Immature natural killer cell (primary cell): ENCODE measurements at places on chromosomes 6 and 20. TPM values are rescaled to one million over a fixed set of nuclear protein-coding genes. Genes with fewer than 3 reads are reported as not detected.

DNA sequence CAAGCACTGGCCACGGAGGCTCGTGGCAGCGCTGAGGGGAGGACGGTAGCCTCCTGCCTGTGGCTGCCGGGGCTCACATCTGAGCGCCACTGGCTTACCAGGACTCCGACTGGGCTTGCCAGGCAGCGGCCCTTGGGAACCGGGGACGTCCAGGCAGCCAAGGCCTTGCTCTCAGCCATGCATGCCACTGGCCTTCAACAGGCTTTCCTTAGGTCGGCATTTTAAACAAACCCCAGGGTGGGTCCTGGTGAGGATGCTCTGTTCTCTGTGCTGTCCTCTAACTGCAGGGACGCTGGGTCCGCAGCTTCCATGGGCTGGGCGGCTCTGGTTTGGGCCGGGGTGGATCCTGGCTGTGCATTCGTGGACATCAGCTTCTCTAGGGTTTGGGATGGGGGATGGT, 59.1 kb upstream of the BHLHE23 start:
- no peaks in the 10 kb centered on the region for H3K36me3 ChIP-seq
- no peaks in the 10 kb centered on the region for H3K4me1 ChIP-seq
- no peak for DNase-seq
- H3K27ac ChIP-seq: no peak overlapping the region

DNA sequence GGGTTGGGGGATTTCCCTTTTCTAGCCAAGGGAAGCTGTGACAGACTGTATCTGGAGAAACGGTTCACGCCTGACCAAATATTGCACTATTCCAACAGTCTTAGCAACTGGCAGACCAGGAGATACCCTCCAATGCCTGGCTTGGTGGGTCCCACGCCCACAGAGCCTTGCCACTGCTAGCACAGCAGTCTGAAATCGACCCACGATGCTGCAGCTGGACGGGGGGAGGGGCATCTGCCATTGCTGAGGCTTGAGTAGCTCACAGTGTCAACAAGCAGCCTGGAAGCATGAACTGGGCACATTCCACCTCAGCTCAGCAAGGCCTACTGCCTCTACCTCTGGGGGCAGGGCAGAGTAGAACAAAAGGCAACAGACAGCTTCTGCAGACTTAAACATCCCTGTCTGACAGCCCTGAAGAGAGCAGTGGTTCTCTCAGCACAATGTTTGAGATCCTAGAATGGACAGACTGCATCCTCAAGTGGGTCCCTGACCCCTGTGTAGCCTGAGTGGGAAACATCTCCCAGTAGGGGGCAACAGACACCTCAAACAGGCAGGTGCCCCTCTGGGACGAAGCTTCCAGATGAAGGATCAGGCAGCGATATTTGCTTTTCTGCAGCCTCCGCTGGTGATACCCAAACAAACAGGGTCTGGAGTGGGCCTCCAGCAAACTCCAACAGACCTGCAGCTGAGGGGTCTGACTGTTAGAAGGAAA, 89.9 kb upstream of the ECI2 start:
- no peak for DNase-seq
- no peak overlapping the region for H3K4me3 ChIP-seq
- H3K27me3 ChIP-seq: peaks cover 2% of the 10 kb centered on the region
- no peak overlapping the region for H3K27ac ChIP-seq

GRCh38 chr6:86723729-86724128, 213.6 kb upstream of the HTR1E start:
- H3K4me1 ChIP-seq: no peaks in the 10 kb centered on the region
- H3K27me3 ChIP-seq: peaks cover 4% of the 10 kb centered on the region
- no peak overlapping the region for H3K27ac ChIP-seq
- H3K36me3 ChIP-seq: no peaks in the 10 kb centered on the region
- H3K4me3 ChIP-seq: no peak overlapping the region
- DNase-seq: no peak

GRCh38 chr6:4185419-4185818, 50.0 kb upstream of the ECI2 start:
- DNase-seq: no peak
- no peaks in the 10 kb centered on the region for H3K4me1 ChIP-seq
- no peak overlapping the region for H3K27ac ChIP-seq
- no peaks in the 10 kb centered on the region for H3K36me3 ChIP-seq
- peaks cover 6% of the 10 kb centered on the region for H3K27me3 ChIP-seq

DNA sequence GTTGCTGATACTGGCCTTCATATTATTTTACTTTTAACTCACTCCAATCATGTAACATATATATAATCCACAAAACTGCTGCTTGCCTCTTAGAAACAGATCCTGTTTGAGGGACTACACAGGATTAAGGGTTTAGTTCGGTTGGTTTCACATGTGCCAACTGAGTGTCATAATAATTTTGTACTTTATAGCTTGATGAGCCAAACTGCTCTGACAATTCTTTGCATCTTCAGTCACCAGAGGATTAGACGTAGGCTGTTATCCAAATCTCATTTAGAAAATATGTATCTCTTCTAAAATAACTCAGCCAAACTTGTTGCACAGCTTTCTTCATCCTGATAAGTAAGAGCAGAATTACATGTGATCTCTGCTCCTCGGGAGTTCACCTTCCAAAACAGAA, 643.6 kb upstream of the PTCHD4 start:
- H3K4me1 ChIP-seq: no peaks in the 10 kb centered on the region
- DNase-seq: no peak
- no peaks in the 10 kb centered on the region for H3K27me3 ChIP-seq
- no peak overlapping the region for H3K4me3 ChIP-seq
- H3K27ac ChIP-seq: no peak overlapping the region

DNA sequence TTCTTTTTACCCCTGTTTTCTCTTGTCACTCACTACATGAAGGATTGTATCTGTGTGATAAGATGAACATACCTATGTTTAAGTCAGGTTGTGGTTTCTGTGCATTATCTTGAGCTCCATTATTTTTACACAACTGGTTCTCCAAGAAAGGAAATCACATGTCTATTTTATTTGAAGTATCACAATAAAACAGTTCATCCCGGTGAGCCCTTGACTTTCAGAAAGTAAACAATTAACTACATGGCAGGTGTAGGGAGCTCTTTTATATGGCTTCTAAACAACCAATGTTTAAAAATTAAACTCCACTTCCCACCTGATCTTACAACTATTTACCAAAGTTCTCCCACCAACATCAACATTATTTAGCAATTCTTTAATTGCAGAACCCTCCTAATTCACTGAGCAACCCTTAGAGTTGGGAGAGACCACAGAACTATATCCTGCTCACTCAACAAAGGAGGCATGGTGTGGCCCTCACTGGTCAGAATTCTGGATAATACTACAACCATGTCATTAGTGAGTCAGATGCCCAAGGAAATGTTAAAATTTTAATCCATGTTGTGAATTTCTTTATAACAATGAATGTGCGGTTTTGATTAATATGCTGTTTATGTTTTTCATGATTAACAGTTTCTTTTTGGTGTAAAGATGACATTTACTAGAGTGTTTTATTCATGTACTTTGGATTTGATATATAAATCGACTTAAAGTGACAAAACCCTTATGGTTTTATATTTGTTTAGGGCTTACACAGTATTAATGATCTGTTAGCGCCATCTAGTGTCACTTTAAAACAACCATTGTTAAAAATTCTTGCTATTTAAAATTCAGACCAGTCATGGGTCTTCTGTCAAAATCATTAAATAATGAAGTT, 50.0 kb upstream of the SCGN start:
- H3K36me3 ChIP-seq: no peaks in the 10 kb centered on the region
- no peaks in the 10 kb centered on the region for H3K4me1 ChIP-seq
- peak; percentile 27 for DNase-seq
- H3K27ac ChIP-seq: no peak overlapping the region
- no peak overlapping the region for H3K4me3 ChIP-seq

- H3K36me3 ChIP-seq: peaks cover 6% of the 10 kb centered on the region
- no peak overlapping the region for H3K4me3 ChIP-seq
- H3K27me3 ChIP-seq: no peaks in the 10 kb centered on the region
- no peak for DNase-seq
These were observed 69.6 kb downstream of the ZNF292 start for GRCh38 chr6:87224971-87225370.

GRCh38 chr6:5378331-5378730, 117.0 kb downstream of the FARS2 start:
- no peak overlapping the region for H3K4me3 ChIP-seq
- H3K36me3 ChIP-seq: peaks cover 3% of the 10 kb centered on the region
- DNase-seq: no peak
- H3K27me3 ChIP-seq: no peaks in the 10 kb centered on the region

GRCh38 chr20:13995841-13996240, 525 bp downstream of the MACROD2 start:
- peak overlapping the region; percentile 1 for H3K27ac ChIP-seq
- H3K36me3 ChIP-seq: no peaks in the 10 kb centered on the region
- H3K4me3 ChIP-seq: peak overlapping the region; percentile 81
- peaks cover 2% of the 10 kb centered on the region for H3K27me3 ChIP-seq

DNA sequence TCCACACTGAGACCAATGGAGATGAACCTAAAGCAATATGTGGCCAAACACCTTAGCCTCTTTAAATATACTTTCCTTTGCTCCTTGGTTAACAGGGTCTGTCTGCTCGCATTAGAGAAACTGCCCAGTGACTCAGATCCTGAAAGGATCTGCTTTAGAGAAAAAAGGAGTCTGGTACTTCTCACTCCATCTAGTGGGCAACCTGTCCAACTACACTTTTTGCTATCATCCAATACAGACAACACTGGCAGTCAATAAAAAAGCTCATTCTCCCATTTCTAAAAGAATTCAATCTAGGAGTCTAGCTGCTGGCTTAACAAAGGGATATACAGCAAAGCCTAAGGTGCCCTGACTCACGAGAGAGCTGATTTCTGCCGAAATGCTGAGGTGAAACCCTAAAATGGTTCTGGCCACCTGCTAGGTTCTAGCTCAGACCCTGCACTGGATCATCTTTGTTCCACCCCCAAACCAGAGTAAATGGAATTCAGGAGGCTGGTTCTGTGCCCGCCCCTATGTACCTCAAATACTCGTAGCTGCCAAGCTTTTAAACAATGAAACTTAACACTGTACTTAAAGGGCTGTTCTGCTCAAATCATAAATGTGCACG, 11.5 kb downstream of the GNL1 start:
- H3K4me1 ChIP-seq: peaks cover 34% of the 10 kb centered on the region
- H3K36me3 ChIP-seq: peaks cover 17% of the 10 kb centered on the region
- peaks cover 3% of the 10 kb centered on the region for H3K27me3 ChIP-seq
- H3K27ac ChIP-seq: peak overlapping the region; percentile 60

- DNase-seq: no peak
- H3K4me3 ChIP-seq: no peak overlapping the region
- no peak overlapping the region for H3K27ac ChIP-seq
- no peaks in the 10 kb centered on the region for H3K4me1 ChIP-seq
- H3K27me3 ChIP-seq: peaks cover 3% of the 10 kb centered on the region
These were observed 47.3 kb downstream of the DAAM2 start for GRCh38 chr6:39839445-39839844.

DNA sequence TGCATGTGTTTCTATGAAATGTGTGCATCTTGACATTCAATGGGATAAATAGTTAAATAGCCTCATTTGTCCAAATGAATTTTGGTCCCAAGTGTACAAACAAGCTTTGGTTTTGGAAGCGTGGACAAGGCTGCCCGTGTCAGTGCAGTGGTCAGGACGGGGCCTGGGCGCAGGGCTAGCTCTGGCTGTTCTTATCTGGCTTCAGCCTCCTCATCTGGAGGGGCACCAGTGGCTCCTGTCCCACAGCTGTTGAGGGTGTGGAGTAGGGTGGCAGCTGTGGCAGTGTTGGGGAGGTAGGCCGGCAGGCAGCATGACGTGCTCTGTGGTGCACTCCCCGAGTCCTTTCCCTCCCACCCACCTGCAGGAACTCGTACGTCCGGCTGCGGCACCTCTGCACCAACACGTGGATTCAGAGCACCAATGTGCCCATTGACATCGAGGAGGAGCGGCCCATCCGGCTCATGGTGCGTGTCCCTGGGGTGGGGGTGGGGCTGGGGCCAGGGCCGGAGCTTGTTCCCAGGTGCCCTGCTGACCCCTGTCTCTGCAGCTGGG, 43.5 kb downstream of the ITPR3 start:
- peaks cover 19% of the 10 kb centered on the region for H3K36me3 ChIP-seq
- H3K4me3 ChIP-seq: no peak overlapping the region
- no peak overlapping the region for H3K27ac ChIP-seq
- H3K4me1 ChIP-seq: no peaks in the 10 kb centered on the region
- DNase-seq: no peak

DNA sequence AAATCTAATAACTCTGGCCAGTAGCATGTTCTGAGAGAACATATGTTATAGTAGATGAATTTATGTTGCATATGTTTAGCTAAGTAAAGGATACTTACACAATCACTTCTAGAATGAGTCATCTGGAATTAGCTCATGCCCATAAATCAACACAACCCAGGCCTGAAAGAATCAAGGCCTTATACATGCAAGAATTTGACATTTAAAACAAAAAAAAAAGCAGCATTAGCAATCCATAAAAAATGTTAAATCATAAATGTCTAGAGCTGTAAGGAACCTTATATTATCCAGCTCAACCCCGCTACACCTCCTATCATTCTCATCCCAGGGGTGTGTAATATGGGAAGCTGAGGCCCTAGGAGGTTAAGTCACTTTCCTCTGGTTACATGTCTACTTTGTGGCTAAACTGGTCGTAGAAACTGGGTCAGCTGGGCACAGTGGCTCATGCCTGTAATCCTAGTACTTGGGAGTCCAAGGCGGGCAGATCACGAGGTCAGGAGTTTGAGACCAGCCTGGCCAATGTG, 105.2 kb upstream of the CARMIL1 start:
- H3K4me1 ChIP-seq: peaks cover 5% of the 10 kb centered on the region
- H3K27me3 ChIP-seq: peaks cover 2% of the 10 kb centered on the region
- no peak for DNase-seq
- H3K27ac ChIP-seq: no peak overlapping the region

DNA sequence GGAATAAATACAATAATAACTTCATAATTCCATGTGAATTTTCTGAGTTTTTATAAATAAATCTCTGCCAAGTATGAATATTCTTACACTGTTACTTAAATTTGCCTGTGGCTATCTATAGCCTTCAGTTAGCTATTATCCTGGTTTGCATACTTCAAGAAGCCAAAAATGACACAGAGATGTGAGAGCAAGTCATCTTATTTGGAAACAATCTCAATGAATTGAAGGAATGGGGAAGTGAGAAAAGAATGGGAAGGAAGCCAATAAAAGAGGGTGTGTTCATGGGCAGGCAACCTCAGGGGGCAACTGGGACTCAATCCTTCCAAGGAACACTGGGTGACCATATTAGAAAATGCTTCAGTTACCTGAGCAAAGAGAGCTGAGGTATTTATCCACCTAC, 9.9 kb downstream of the HAO1 start:
- H3K27me3 ChIP-seq: peaks cover 4% of the 10 kb centered on the region
- H3K4me3 ChIP-seq: no peak overlapping the region
- no peaks in the 10 kb centered on the region for H3K4me1 ChIP-seq
- DNase-seq: no peak
- H3K36me3 ChIP-seq: no peaks in the 10 kb centered on the region

Gene ANKEF1
- 3.6 TPM for polyA plus RNA-seq

Gene GSTA2
- polyA plus RNA-seq: not detected

Gene BPIFA1
- not detected for polyA plus RNA-seq

Gene OLIG3
- polyA plus RNA-seq: not detected

Gene ADGB
- not detected for polyA plus RNA-seq

Gene LGSN
- polyA plus RNA-seq: not detected

Gene SLC22A2
- polyA plus RNA-seq: not detected
